Occipital lobe (tissue), 3 donors: ENCODE measurements at places on chromosomes 12 and 14.
A peak's percentile ranks its signal among the peaks of the same experiment; 100 is the strongest.

GRCh38 chr12:30822385-30823155 lies 67.8 kb upstream of the CAPRIN2 start:
- DNase-seq = peak; percentile 40

DNA sequence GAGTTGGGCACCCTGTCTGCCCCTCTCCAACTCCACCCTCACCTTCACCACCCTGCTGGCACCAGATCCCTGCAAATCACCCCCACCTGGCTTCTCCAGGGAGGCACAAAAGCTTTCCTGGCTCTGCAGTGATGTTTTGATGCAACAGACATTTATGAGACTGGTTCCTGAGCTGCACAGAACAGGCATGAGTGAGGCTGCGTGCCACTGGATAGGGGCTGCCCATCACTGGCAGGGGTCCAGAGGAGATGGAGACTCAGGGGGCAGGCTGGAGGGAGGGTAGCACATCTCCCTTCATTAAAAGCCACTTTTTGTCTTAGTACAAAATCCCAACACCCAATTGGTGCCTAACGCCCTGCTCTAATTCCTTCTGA lies 17.3 kb upstream of the ZDHHC22 start:
- no peak for DNase-seq

GRCh38 chr12:81141217-81141616 lies 63.3 kb downstream of the ACSS3 start:
- no peak for DNase-seq

GRCh38 chr14:61346221-61346620 lies 24.8 kb downstream of the PRKCH start:
- no peak for DNase-seq

DNA sequence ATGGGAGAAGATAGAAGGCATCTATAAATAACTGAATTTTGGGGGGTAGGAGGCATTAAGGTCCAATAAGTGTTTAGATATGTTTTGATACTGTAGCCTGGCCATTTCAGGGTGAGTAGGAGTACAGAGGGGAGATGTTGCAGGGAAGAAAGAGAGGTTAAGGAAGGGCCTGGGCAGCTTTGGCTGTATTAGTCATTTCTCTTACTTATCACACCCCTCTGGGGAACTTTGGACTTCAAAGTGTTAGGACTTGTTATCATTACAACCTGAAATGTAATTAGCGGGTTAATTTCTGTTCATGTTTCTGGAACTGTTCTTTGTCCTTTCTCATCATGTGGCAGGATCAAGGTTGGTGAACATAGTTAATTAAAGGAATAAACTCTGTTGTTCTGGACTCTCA lies 40.3 kb downstream of the SUSD6 start:
- DNase-seq = no peak

DNA sequence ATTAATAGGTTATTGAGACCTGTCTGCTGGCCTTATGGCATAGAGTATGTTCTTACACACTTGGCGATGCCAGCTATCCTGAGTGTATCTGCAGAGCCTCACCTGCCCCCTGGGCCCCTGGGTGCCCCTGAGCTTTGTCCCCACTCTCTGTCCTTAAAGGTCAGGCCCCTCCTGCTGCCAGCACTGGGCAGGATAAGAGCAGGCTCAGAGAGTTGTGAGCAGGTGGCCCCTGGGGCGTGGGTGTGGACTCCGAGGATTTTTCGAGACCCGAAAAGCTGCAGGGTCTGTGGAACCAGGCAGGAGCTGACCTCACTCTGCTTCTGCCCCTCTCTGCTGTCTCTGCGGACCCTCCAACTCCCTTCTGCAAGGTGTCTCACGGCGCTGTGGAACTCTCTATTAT lies 8.2 kb downstream of the HIP1R start:
- no peak for DNase-seq

DNA sequence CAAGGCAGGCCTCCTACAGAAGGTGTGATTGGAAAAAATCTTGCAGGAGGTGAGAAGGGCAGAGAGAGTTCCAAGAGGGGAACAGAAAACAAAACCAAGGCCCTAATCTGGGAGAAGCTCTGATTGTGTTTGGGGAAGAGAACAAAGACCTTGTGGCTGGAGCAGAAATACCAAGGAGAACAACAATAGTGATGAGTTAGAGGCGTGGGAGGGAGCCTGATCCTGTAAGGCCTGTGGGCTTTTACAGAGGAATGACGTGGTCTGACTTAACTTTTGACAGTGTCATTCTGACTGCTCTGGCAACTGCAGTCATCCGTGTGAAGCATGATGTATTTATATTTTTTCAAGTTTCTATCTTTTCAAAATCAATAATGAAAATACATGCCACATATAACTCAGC lies 200.6 kb downstream of the ANO4 start:
- DNase-seq = no peak

DNA sequence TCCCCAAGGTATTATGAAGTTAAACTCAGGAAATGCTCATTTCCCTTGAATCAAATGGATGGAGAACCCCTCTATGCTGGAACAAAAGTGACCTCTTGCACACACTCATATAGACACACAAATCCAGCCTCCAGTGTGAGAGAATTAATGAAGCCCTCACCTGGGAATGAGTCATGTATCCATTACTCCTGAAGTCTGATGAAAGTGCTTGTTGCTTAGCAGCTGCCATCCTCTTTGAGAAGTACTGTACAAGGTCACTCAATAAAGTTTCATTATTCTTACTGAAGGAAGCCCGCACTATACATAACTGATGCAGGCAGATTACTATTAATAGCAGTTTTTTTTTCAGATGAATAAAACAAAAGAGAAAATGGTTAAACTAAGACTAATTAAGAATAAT lies 102.3 kb downstream of the RERG start:
- no peak for DNase-seq

- no peak for DNase-seq
Measured at GRCh38 chr14:105944632-105945610, 418.5 kb downstream of the TMEM121 start.

- DNase-seq = no peak
Measured at GRCh38 chr12:47346251-47347019, 266.7 kb upstream of the AMIGO2 start.

DNA sequence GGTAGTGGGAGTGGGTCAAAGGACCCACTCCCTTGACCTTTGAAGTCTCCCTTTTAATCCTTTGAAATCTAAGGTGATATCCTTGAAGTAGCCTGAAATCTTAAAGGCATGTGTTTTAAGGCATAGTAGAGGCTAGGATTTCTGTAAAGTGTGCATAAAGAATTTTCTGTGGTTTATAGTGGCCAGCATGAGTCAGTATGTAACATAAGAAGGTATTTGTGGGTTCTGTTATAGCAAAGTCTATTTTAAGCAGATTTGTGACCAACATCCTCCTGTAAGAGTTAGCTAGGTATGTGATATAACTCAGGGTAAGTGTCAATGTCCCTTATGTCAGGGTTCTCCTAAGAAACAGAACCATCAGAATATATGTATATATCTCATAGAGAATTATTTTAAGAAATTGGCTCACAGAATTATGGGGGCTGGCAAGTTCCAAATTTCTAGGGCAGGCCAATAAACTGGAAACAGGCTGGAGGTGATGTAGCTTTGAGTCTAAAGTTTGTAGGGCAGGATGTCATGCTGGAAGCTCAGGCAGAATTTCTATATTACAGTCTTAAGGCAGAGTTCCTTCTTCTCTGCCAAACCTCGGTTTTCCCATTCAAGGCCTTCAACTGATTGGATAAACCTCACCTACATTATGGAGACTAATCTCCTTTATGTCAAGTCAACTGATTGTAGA lies 18.7 kb upstream of the EPYC start:
- no peak for DNase-seq

GRCh38 chr14:35631071-35631805 lies 97.3 kb downstream of the INSM2 start:
- DNase-seq = no peak

DNA sequence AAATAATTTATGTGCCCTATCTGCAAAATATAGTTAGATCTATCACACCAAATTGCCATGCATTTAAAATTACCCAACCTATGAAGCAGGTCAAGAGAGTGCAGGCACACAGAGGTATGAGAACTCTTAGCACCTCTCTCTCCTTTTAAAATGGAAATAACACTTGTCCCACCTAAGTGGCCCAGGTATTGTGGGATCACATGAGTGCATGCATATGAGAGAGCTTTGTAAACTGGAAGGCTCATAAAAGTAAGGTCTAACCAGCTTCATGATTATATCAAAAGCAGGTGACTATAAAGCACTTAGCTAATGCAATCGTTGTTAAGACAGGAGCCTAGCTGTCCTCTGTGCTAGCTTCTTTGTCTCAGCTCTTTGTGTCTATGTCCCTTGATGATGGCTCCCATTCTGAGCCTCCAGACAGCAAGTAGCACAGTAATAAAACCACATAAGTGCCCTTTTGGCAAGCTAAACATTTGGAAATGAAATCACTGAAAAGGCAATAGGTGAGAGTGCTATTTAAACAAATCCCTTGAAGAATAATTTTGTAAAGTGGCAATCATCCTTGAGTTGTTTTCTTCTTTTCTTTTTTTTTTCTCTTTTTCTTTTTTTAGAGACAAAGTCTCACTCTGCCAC lies 219.0 kb downstream of the NTF3 start:
- no peak for DNase-seq

GRCh38 chr12:81811061-81811777 lies 52.1 kb upstream of the PPFIA2 start:
- no peak for DNase-seq

- no peak for DNase-seq
Measured at GRCh38 chr12:78490861-78491260, 373.7 kb upstream of the SYT1 start.

- DNase-seq = peak; percentile 37
Measured at GRCh38 chr12:48883305-48884161, 17.9 kb upstream of the RND1 start.

- DNase-seq = no peak
Measured at GRCh38 chr14:41201696-41202095, 405.0 kb upstream of the LRFN5 start.
